IMR-90 (cell line): ENCODE measurements at places on chromosomes 1 and 21. TPM values are rescaled to one million over a fixed set of nuclear protein-coding genes. Genes with fewer than 3 reads are reported as not detected.
A peak's percentile ranks its signal among the peaks of the same experiment; 100 is the strongest.

LRP8 gene
- total RNA-seq: 11.1 and 12.0 TPM in 2 replicates

SPATA1 gene
- total RNA-seq: under 0.01 and 0.56 TPM in 2 replicates

DNA sequence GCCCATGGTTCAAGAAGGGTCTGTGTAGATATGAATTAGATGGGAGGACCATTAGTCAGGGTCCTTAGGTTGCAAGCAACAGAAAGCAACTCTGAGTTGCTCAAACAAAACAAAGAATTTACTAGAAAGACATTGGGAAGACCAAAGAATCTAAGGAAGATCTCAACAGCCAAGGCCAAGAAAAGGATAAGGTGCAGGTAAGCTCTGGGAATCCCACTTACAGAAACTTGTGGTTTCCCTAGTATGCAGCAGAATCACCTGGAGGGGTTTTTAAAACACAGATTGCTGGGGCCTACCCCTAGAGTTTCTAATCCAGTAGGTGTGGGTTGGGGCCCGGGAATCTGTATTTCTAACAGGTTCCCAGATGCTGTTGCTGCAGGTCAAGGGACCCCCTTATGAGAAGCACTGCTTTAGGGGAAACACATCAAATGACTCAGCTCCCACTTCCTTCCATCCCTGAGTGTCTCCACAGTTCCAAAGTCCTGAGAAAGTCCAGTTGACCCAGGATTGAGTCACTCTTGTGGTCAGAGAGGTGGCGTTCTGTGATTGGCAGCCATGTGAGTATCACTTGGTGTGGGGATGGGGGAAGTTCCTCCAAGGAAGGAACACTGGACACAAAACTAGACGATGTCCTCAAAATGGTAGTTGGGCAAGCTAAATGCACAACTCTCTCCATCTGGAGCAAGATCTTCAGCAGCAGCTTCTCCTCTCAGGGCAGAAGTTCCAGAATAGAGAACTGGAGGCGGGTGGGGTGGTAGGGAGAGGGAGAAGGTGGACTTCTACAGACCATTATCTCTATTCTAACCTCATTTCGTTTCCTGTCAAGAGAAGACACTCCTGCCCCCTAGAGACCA, 24.2 kb upstream of the EYA3 start:
- peak; percentile 93 for DNase-seq

GRCh38 chr21:28483301-28484035, 509.2 kb downstream of the LTN1 start:
- DNase-seq: no peak

RNU1-2 gene
- total RNA-seq: under 0.01 TPM in 2 replicates

LEPROT gene
- 21.0 and 37.2 TPM in 2 replicates for total RNA-seq

DNA sequence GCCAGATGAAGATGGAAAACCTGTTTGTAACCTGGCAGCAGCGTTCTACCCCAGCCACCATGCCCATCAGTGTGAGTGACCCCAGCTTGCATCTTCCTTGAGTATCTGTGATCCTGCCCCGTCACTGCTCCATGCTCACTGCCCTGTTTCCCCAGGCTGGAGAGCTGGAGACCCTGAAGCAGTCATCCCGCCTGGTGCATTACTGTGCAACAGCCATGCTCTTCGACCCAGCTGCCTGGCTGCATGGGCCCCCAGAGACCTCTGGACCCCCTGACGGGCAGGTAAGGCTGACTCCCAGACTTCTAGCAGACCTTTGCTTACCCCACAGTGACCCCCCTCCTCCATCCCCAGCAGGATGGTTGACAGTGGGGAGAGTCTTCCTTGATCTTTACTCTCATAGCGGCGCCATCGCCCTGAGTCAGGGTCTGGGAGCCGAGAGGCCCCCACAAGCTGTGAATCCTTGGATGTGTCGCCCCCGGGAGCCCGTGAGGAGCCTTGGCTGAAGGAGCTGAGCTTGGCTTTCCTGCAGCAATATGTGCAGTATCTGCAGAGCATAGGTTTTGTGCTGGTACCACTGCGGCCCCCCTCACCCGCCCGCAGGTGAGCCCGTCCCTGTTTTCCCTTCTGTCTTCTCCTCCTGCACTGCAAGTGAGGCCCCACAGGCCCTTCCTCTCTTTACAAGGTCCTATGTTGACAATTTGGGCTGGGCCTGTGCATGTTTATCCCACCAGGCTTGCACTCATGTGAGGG, 10.4 kb downstream of the HYI start:
- no peak for DNase-seq

DNA sequence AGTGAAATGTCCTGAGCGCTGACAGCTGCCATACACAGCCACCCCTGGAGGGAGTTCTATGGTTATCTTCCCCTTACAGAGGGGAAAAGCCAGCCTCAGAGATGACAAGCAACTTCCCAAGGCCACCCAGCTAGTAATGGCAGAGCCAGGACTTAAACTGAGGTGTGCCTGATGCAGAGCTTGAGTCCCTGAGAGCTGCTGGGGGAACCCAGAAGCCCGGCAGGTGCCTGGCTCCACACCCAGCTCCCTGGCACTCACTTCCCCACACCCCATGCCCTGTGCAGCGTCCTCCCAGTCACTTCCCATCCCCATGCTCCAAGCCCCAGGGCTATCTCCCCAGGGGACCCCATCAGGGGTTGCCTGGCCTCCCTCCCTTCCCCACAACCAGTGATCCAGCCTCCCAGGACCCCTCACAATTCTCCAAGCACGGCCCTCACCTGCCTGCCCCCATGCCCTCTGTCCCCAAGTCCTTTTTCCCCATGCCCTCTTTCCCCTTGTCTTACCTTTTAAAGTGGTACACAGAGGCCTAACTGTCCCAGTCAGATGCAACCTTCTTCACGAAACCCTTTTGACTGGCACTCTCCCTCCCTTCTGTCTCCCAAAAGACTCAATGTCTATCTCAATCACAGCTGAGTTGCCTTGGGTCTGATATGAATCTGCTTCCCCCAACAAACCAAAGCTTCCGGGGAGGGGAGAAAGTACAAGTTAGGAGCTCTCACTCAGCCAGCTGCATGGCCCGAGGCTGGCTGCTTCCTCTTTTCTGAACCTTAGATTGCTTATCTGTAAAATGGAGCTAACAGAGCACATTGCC, 39.8 kb upstream of the LRP8 start:
- DNase-seq: no peak

- DNase-seq: no peak
Measured at GRCh38 chr1:30662291-30662840, 61.0 kb downstream of the MATN1 start.

- no peak for DNase-seq
Measured at GRCh38 chr1:196255762-196256161, 352.5 kb downstream of the KCNT2 start.

DNA sequence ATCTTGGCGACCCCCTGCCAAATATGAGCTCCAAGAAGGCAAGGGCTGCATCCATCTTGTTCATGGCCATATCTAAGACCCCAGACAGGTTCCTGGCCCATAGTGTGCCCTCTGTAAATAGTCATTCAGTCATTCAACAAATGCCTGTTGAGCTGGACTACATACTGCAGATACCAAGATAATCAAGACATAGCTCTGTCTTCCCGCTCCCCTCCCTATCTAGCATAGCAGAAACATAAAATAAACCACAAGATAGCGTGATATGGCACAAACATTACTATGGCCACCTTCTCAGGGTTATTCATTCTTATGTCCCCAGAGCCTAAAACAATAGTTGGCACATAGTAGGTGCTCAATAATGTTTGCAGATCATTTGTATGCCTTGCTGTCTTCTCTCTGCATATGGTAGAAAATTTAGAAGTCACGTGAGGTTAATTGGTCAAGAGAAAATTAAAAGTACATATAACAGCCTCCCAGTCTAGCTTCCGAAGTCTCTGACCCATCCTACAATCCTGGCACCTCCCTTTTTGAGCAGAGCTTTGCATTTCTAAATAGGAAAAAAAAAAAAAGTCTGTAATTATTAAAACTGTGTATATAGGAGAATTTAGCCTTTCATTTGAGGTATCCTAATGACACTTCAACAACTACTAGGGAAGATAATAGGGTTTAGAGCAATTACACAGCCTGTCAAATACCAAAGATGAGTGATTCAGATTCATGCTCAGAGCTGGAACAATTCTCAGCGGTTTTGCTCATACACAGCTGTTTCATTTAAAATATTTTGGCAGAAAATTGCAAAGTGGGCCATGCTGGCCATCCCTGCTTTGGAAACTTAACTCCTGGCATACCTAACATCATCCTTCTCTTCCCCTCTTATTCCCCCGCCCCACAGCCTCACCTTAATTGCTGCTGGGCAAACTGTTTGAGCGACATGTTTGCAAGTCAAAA, 219.0 kb downstream of the KAZN start:
- no peak for DNase-seq

DNA sequence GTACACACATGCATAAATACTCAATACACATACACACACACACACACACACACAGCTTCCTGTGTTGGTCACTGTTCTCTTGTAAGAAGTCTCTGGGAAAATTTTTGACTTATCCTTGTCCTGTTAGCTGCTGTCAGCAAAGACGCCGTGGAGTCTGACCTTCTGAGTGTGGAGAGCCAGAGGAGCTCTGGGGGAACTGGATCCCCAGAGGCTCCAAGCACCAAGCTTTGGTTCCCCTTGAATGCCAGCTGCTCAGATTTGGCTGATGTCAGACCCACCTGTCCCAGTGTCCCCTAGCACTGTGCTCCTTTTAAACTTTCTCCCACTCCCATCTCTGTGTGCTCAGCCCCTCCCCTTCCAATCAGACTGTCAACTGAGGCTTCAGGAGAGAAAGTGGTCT, 319.1 kb downstream of the CAMTA1 start:
- no peak for DNase-seq

GRCh38 chr1:208009303-208009702, 98.4 kb upstream of the CD34 start:
- no peak for DNase-seq

DENND2C gene
- total RNA-seq: 2.2 and 3.1 TPM in 2 replicates

SUSD4 gene
- 1.1 and 2.7 TPM in 2 replicates for total RNA-seq

DNA sequence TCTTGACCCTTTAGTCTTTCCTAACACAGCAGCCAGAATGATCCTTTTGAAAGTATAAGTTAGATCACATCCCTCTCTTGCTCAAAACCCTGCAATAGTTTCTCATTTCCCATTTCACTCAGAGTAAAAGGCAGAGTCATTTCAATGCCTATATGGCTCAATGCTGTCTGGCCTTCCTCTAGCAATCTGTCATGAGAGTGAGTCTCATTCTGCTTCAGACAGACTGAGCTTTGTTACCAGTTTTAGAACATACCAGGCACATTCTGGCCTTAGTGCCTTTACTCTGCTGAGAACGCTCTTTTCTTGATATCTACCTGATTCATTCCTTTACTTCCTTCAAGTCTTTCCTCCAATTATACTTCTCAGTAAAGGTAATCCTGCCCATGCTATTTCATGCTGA, 372.8 kb upstream of the PKN2 start:
- DNase-seq: no peak

GRCh38 chr1:234582681-234583301, 27.2 kb downstream of the IRF2BP2 start:
- peak; percentile 44 for DNase-seq

GRCh38 chr1:23370709-23371584, 1.3 kb upstream of the ZNF436 start:
- DNase-seq: no peak

DNA sequence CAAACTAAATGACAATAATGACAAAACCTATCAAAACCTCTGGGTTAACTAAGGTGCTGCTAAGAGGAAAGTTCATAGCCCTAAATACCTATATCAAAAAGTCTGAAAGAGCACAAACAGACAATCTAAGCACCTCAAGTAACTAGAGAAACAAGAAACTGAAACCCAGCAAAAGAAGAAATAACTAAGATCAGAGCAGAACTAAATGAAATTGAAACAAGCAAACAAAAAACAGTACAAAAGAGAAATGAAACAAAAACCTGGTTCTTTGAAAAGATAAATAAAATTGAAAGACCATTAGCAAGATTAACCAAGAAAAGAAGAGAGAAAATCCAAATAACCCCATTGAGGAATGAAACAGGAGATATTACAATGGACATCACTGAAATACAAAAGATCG, 44.8 kb upstream of the KIAA0040 start:
- no peak for DNase-seq

DNA sequence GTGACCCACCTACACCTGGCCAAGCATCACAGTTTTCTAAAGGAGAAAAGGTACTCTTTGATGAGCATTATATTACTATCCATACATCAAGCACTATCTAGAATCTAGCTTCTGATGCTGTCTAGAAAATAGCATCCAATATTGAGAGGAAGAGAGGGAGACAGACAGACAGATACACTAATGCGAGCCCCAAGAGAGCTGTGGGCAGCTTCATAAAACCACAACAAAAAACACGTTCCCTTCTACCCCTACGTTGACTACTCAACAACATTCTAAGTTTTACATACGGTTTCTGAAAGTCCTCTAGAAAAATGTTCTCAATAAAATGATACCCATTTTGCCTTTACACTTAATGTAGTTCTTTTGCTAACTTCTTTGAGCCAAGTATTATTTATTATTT, 221.8 kb downstream of the SLC45A1 start:
- no peak for DNase-seq

GRCh38 chr1:44089371-44090048, 29.1 kb upstream of the KLF17 start:
- DNase-seq: no peak

GRCh38 chr21:46057111-46057709, 40.7 kb upstream of the COL6A2 start:
- no peak for DNase-seq

- DNase-seq: peak; percentile 66
Measured at GRCh38 chr21:41926117-41926806, 27.6 kb downstream of the C2CD2 start.

DNA sequence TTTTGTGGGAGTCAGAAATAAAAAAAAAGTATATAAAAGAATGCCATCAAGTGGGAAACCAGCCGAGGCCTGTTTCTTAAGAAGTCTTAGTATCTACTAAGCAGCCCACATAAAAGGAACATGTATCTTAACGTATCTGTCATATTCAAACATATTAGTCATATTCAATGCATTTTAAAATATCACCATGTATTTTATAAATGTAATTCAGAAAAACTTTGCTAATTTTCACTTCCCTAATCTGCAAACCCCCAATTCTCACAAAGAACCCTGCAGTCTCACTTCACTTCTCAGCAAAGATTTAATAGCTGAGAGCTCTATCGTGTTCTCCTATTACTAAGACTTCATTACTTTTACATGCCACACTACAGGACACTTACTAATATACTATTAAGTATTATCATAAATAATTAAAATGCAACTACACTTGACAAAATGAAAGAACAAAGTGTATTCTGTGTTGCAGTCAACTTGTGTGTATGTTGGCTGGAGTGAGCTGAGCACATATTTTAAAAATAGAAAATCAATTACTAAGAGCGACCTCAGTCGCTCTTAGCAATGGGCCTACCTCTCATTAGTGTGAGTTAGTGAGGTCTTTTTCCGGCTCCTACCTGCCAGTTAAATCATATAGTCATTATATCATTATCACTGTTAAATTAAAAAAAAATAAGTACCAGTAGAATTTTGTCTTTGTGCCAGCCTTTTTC, 484.3 kb downstream of the LMO4 start:
- DNase-seq: no peak
